Activated CD8-positive, alpha-beta memory T cell treated with anti-CD3 and anti-CD28 coated beads, Interleukin-2, amount 50 U/mL, for 4 hours (primary cell): ENCODE measurements at places on chromosomes 6 and 20.

GRCh38 chr6:131643855-131644460, 6.9 kb downstream of the ENPP3 start:
- no peak for DNase-seq

DNA sequence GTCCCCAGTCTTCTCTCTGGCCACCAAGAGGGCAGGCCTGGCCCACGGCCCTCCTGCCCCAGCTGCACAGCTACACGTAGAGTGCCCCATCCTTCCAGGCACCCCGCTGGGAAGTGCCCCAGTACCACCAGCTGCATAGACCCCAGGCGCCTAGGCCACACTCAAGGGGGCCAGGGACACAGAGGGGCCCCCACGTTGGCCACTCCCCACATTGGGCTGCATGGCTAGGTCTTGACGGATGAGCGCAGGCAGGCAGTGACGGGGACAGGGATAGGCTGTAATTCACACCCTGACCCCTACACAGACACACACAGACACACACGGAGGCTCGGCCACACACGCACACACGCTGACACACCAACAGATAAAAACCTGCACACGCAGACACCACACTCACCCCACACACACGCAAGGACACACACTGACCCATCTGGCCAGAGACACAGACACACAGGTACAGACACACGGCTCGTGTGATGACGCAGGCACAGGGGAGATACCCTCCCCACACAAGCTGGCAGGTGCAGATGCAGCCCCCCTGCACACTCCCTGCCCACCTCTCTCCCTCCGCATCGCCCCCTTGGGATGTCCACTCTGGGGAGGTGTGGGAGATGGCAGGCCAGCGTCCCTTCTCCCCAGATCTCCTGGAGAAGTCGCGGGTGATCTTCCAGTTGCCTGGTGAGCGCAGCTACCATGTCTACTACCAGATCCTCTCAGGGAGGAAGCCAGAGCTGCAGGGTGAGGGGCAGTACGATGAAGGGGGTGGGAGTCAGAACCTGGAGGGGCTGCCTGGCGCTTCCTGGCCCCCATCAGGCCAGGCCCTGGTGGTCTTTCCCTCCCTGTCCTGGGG, 30.0 kb downstream of the MYH7B start:
- no peak for DNase-seq

DNA sequence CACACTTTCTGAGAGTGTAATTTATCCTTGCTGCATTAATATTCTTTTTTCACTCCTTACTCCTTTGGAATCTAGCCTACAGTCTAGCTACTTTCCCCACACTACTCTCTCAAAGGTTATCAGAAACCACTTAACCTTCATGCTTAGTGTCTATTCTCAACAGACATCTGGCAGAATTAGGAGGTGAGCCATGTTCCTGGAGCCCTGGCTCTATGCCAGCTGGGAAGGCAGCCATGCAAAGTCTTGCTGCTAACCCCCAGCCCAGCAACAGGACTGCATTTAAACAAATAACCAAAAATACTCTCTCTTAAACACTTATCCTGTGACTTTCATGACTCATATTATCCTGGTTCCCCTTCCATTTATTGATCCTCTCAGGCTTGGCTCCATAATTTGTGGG, 260.2 kb downstream of the BCKDHB start:
- DNase-seq: no peak

- no peak for DNase-seq
These were observed 109.3 kb downstream of the IPCEF1 start for GRCh38 chr6:154247119-154247861.

DNA sequence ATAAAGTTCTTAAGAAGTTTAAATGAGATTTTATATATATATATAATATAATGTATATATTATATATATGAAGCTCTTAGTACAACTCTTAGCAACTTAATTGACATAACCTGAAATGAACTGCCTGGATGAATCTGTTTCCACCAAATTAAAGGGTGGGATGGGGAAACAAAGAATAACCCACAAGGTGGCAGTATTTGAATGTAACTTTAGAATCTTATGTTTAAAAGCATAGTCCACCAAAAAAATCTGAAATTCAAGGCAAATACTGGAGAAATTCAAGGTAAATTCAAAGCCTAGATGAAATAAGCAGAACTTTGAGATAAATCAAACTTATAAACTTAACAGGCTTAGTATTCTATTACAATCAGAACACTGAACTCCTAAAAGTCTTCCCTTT, 4.4 kb upstream of the IBTK start:
- DNase-seq: no peak

GRCh38 chr20:46341074-46342009, 33.0 kb upstream of the CDH22 start:
- DNase-seq: no peak

DNA sequence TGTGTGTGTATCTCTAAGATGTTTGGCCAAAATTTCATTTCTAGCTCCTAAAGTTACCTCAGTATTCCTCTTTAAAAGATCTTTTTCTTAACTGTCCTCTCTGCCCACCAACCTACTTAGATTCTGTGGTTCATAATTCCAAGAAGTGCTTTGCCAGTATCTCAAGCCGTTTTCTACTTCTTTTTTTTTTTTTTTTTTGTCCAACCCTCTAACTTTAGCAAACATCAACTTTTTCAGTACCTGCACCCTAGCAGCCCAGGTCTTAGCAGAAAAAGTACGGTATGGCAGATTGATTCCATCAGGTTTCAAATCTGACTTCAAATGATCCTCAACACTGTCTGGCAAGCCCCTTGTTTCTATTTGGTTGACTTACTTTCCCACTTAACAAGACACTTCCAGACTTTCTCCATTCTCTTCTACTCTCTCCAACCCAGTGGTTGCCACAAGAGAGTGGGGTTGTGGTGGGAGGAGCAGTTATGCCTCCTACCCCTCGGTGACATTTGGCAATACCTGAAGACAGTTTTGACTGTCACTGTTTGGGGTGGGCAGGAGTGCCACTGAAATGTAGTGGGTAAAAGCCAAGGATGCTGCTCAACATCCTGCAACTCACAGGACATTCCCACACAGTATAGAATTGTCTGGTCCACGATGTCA, 10.8 kb upstream of the MAN1A1 start:
- no peak for DNase-seq

DNA sequence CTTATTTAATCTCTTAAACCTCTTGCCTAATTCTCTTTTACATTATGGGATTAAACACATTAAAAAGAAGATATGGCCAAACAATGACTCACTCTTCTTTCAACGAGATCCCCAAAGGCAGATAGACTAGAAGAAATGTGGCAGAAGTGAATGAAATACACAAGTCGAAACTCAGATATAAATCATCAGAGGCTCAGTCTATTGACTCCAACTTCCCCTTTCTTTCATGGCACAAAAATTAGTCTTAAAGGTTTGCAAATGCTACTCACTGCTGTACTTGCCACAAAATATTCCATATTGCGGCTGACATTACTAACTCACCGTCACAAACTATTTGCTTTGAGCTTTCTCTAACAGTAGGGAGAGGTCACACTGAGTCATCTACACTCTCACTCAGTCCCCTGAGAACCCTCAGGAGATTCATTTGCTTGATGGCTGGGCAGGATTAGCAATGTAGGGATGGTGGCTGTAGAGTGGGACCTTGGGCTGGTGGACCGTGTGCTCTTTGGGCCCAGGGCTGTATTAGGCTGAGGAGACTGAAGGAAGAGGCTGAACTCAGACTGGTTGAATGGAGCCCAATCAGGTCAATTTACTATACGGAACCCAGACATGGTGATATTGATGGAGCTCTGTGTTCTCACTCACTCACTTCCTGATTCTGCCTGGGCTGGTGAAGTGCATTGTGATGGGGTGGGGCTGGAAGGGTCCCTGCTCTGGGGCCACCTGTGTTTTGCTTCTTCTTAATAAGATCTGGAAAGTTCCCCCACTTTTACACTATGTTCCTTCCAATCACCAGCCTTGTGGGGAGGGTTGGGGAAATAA, 42.8 kb upstream of the UBR2 start:
- no peak for DNase-seq

GRCh38 chr6:168596344-168596743, 155.4 kb downstream of the SMOC2 start:
- DNase-seq: no peak

DNA sequence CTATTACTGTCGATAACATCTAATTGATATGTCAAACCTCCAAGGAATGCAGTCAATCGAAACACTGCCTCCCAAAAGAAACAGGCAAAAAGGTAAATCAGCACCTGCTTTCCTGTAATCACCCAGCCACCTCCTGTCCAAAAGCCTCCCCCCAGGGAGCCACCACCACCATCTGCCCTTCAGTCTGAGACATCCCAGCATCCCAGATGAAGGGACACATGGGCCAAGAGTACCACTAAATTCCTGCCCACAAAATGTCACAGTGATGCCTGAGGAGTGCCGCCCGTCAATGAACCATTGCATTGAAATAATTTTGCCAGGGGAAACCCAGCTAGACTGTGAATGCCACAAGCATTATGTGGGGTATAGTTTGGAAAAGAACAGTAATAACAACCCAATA, 401.7 kb downstream of the ZFAND3 start:
- DNase-seq: no peak

DNA sequence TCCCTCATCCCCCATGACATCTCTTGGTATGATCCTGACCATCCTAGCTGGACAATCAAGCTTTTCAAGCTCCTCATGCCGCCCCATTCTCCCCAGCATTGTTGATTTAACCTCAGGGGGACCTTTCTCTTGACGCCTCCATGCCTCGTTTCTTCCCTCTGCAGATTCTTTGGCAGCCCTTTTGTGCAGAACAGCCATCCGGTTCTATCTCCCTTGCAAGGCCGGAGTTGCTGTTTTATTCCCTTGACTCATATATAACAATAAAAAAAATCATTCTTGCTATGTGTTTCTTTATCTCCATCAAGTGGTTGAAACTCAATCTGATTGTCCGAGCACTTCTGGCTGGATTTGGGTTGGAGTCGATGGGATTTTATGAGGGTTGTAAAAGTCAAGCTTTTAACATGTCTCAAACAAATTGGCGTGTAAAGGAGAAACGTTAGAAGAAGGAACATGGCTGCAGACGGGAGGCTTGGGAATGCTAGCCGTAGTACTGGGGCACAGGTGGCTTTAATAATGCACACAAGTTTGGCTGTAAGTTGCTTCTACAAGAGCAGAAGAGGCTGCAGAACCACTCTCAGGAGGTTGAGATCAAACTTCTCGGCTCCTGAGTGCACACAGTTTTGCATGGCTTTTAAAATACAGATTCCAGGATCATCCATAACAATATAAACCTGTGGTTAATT, 3.9 kb upstream of the SULF2 start:
- DNase-seq: no peak
